ENCODE measurements at places on chromosomes 5 and 9.

GRCh38 chr5:149170299-149170698 is 29.0 kb downstream of the ABLIM3 start:
- DNase-seq, result no peak

DNA sequence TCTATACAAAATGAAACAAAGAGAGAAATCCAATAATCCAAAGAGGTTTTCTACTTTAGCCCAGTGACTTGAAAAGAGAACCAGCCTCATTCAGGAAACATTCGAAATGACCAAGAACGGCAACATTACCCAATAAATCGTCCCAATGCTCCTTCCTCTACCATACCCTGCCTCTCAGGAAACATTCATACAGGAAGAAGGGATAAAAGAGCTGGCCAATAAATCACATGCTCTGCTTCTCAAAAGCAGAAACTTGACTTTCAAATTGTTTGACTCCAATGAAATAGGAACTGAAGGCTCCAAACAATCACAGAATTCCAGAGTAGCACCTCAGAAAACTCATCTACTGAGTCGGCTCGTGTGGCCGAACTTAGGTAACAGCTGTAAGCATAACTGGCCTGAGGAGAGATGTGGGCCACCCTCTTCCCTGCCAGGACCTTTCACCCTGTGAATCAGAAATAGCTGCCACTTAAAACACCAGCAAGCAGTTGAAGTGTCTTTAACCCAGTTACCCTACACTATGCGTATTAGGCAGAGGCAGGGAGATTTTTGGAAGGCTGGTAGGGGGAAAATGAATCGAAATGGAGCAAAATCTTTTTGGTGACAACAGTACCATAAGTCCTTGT is 14.6 kb downstream of the ARL15 start:
- DNase-seq, result no peak

- DNase-seq, result no peak
Observed at GRCh38 chr5:32508806-32509805, 64.6 kb upstream of the ZFR start.

- no peak for DNase-seq
Observed at GRCh38 chr9:37187292-37187691, 66.9 kb downstream of the ZCCHC7 start.

DNA sequence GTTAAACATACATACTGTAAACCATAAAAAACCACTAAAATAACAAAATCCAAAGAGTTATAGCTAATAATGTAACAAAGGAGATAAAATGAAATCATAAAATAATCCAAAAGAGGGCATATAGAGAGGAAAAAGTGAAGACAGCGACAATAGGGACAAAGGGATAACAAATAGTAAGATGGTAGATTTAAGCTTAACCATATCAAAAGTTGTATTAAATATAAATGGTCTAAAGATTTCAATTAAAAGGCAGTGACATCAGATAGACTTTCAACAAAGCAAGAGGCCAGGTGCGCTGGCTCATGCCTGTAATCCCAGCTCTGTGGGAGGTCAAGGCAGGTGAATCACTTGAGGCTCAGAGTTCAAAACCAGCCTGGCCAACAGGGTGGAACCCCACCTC is 54.7 kb upstream of the SREK1 start:
- no peak for DNase-seq

DNA sequence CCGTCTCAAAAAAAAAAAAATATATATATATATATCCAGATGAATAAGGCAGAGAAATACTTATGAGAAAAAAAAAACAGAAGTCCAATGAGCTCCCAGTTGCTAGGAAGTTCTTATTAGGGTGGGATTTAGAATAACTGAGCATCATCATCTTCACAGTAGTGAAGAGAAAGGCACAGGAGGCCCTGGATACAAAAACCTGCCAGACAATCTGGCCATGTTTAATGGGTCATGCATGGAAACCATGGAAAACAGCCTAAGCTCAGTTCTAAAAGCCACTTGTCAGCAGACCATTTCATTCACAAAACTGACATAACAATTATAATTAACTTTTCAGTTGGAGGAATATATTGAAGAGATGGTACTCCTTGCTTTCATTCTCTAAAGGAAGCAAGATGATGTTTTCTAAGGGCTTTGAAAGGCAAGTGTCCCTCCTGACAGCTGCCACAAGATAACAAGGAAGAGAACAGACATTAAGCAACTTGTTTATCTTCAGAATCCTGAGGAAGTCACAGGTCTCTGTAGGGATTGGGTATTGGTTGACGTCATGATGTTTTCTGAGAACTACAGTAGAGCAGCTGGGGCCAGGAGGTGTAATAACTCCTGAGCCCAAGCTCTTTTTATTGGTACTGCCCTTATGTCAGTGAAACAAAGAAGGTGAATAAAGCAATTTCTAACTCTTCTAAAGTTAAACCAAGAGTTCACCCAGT is 463.1 kb downstream of the DMAC1 start:
- DNase-seq, result no peak

GRCh38 chr5:165055476-165055875 is 1550.1 kb downstream of the MAT2B start:
- DNase-seq, result no peak

DNA sequence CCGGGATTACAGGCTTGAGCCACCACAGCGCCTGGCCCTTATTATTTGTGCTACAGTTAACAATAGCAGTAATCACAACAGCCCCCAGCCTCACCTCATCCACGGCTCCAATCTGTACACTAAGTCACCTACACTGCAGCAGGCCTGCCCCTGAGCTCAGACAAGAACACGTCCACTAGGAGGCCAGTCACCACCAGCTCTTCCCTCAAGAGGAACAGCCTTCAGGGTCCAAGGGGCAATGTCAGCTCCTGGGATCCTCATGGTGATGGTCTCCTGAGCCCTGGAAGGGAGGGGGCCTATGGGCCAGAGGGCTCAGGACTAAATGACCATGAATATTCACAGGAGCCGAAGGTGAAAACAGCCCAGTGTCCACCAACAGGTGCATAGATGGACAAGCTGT is 67.7 kb downstream of the VAV2 start:
- no peak for DNase-seq

DNA sequence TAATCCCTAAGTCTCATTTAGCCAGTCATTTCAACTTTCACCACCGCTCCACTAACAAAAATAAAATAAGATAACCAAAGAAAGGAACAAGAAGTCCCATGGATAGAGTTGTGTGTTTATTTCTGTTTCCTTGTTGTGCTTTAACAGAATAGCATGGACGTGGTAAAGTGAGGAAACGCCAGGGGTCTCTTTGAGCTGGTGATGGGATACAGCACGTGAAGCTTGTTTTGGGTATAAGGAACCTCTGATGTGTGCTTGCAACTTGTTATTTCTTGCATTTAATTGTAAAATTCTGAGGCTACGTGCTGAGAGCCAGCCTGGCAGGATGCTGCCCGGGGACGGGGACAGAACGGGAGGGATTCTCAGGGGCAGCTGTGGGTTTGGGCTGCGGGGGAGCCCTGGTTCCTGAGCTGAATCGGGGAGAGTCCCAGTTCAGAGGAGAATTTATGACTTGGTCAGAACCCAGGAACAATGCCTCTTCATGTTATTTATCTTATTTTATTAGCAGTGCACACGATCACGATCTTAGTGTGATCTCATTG is 63.4 kb downstream of the ANKRD33B start:
- DNase-seq, result no peak

GRCh38 chr5:15690611-15691010 is 190.6 kb downstream of the FBXL7 start:
- DNase-seq, result no peak

- DNase-seq, result no peak
Observed at GRCh38 chr9:90432951-90433350, 209.7 kb downstream of the DIRAS2 start.

DNA sequence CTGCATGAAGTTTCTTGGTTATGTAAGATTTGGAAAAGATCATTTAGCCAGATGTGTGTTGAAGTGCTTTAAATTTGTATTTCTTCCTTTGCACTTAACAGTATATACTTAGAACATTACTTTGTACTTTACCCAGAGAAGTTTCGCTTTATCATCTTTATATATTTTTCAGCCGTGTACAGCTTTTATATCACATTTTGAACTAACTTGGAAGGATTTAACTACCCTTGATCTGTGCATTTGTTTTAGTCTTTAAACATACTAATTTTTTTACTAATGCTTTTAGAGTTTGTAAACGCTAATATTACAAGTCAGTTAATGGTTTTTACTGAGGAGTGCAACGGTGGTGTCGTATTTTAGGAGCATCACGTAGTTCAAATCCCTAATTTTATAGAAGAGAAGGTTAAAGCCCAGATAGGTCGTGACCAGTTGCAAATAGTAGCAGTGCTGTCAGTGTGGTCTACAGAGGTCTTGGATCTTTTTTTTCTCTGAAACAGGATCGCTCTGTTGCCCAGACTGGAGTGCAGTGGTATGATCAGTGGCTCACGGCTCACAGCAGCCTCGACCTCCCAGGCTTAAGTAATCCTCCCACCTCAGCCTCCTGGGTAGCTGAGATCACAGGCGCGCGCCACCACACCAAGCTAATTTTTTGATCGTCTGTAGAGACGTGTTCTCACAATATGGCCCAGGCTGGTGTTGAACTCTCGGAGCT is 2.0 kb downstream of the MATR3 start:
- no peak for DNase-seq

DNA sequence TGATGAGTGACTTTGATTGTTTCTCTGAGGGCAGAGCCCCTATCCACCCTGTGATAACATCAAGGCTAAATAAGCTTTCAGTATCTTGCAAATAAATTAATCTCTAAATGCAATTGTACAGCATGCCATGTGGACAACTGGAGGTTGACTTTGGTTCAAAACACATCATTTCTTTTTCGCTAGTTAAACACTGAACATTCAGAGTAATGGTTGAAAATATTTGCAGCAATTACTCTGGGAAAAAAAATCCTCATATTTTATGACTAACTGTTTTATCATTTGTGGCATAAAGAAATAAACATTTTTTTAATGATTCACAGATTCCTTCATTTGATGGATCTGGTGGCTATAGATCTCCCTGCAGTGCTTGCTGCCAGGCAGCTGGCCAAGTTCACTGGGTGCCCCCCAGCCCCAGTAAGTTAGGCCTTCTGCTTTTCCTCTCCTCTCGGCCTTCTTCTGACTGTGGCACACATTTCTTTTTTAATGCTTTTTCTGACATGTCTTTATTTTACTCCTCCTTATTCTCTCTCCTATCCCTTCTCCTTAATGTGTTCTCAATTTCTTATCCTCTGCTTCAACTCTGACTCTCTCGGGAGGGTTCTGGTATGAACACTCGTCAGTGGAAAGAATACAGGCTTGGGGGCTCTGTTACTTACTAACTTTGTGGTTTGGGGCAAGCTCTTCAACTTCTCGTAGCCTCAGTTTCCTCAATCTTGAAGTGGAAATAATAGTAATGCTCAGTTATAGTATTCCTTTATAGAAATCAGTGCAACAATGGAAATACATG is 69.6 kb downstream of the ADAMTSL1 start:
- no peak for DNase-seq

DNA sequence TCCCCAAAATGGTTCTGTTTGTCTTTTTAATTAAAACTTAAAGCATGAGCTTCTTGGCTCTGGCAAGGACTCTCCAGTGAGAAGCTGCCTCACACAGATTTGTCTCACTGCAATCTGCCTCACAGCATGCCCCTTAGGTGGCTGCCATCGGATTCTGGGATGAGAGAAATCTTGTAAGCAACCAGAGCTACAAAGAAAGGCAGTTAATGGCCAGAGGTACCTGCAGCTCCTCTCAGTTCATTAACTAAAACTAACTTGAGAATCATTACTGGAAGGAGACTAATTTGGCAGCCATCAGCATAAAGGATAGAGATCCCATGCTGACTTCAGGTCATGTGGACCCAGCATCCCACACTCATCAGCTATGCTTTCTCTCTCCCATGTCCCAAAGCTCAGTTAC is 220.6 kb upstream of the DMAC1 start:
- DNase-seq, result no peak

GRCh38 chr5:56350597-56351170 is 117.6 kb upstream of the ANKRD55 start:
- no peak for DNase-seq

DNA sequence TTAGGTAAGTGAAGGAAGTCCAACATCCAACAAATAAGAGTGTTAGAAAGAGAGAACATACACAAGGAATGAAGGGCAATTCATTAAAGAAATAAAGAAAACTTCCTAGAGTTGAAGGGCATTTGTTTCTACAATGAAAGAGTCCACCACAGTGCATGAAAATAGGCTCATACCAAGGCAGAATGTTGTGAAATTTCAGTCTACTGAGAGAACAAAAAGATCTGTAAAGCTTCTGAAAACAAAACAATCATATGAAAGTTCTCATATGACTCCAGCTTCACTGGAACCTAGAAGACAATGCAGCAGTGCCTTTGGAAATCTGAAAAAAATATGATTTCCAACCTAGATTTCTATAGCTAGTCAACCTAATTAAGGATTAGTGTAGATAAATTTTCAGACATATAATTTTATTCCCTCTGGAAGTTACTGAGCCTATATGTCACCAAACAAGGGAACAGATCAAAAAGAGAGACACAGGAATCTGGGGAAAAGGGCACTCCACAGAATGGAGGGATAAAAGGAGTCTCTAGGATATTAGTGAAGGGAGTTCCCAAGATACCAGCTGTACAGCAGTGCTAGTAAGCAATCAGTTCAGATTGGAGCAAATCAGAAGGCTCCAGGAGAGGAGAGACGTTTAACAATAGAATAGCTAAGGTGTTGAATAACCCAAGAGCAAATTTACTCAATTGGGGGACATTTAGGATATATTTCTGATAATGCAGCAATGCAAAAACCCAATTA is 5.8 kb downstream of the C5orf58 start:
- no peak for DNase-seq

DNA sequence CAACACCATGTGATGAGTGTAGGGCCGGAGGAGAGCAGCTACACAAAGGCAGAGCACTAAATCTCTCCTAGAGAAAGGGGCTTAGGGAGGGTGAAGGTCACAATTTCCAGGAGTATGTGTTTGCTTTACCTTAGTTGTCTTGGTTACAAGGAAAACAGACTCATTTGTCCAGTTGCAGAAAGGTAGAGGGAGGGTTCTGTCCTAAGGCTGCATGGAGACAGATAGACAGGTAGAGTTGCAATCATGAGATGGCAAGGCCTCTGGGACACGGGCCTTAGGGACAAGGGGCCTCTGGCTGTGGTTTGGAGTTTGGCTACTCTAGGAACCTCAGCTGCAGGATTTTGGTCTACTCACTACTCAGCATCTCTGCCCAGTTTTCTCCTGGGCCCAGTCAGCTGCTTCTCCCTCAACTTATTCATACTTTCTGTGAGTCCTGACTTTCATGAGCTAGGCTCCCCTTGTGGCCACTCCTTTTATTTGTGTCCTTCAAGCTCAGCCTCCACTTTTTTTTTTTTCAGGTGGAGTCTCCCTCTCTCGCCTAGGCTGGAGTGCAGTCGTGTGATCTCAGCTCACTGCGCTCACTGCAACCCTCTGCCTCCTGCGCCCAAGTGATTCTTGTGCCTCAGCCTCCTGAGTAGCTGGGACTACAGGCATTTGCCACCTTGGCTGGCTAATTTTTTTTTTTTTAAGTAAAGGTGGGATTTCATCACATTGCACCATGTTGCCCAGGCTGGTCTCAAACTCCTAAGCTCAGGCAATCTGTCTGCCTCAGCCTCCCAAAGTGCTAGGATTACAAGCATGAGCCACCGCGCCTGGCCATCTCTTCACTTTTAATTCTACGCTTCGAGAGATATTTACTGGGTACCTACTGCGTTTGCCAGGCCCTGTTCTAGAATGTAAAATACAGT is 76.6 kb downstream of the PTPDC1 start:
- DNase-seq, result no peak

- no peak for DNase-seq
Observed at GRCh38 chr9:96175001-96175400, 127.0 kb downstream of the HSD17B3 start.

- DNase-seq, result no peak
Observed at GRCh38 chr5:123700624-123701287, 188.8 kb downstream of the CSNK1G3 start.

GRCh38 chr9:81627481-81627880 is 61.9 kb downstream of the TLE1 start:
- no peak for DNase-seq

- DNase-seq, result no peak
Observed at GRCh38 chr9:3136686-3137346, 292.9 kb upstream of the PUM3 start.
